A673 (cell line): ENCODE measurements at places on chromosomes 11 and 22.
A peak's percentile ranks its signal among the peaks of the same experiment; 100 is the strongest.

- no peaks in the 10 kb centered on the region for H3K36me3 ChIP-seq
- no peak overlapping the region for H3K27ac ChIP-seq
- no peak for DNase-seq
- no peaks in the 10 kb centered on the region for H3K27me3 ChIP-seq
- H3K4me3 ChIP-seq, result no peak overlapping the region
Measured at GRCh38 chr11:108012139-108012725, 3.5 kb downstream of the CUL5 start.

DNA sequence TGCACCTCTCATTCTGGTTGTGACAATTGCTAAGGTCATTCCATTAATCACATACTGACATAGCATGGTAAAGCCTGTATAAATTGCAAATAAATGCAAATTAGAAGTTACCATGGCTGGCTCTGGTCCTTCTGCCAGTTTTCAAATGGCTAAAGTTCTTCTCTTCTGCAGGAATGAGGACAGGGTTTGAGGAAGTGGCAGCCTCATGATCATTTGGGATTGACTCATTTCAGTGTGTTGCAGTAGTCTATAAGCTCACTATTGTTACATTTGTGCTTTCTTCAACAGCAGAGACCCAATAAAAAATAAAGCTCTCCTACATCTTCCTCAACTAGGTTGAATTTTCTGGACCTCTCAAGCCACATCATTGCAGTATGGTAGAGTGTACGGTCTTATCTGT lies 60.3 kb downstream of the NECTIN1 start:
- H3K36me3 ChIP-seq, result no peaks in the 10 kb centered on the region
- H3K27me3 ChIP-seq, result no peaks in the 10 kb centered on the region
- H3K4me1 ChIP-seq, result peaks cover 3% of the 10 kb centered on the region
- no peak overlapping the region for H3K27ac ChIP-seq
- DNase-seq, result no peak

DNA sequence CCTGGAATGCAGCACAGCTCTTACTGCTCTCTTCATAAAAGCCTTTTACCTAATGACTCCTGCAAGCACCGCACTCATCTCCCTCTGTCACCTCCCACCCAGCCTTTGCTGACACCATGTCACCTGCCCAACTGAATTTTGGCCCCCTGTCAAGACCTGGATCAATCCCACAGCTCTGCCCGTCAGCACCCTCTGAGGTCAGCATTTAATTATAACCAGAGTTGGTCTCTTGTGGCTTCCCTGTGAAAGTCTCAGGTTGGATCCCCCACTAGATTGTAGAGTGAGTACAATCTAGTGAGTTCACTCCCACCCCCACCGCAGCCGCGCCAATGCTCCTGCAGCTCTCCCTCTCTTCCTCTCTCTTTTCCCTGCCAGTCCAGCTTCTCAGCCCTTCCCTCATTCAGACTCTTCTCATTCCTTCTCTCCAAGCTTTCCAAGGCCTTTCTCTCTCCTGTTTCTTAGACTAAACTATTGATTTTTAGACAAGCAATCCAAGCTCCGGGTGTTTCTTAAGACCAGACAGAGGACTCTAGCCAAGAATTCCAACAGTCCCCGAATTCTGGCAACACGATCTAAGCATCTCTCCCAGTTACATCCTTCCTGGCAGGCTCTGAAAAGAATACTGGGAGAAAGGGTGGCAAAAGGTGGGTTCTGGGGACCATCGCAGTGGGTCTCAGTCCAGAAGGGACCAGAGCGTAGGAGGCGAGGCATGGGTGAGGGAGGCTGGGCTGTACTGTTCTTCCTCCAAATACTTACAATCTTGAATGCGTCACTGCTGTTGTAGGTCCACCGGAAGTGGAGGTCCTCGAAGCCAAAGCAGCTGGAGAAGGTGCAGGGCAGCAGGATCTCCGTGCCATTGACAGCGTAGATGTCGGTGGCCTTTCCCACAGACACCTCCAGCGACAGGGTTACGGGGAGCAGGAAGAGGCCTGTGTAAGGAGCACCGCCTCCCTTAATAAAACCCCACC lies 8.0 kb downstream of the SCN4B start:
- no peaks in the 10 kb centered on the region for H3K36me3 ChIP-seq
- H3K4me3 ChIP-seq, result peak overlapping the region; percentile 66
- no peak for DNase-seq
- H3K27ac ChIP-seq, result no peak overlapping the region
- peaks cover 37% of the 10 kb centered on the region for H3K4me1 ChIP-seq

DNA sequence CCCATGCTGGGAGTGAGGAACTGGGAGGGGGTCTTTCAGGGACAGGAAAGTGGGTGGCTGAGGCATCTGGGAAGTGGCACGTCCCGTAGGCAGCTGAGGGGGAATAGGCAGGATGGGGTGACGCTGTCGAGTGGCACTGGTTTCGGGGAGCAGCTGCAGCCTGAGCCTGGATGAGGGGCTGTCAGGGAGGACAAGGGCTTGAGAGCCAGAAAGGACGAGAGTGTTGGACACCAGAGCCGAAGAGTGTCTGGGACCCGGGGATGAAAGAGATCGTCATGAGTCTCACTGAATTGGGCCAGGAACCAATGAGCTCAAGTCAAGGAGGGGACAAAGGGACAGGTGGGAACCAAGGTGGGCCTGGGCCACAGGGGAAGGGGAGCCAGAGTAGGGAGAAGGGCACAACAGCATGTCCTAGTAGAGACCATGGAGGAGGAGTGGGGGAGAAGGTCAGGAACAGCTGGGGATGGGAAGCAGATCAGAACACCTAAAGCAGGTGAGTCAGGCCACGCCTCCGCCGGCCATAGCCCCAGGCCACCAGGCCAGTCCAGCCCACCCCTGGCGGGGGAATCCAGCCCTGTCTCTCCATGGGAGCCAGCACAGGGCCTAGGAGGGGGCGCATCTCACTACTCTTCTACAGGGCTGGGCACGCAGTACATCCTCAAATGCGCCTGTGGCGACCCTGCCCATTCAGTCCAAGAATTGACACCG lies 4.2 kb downstream of the RAB3IL1 start:
- peaks cover 4% of the 10 kb centered on the region for H3K4me1 ChIP-seq
- H3K27ac ChIP-seq, result no peak overlapping the region
- no peaks in the 10 kb centered on the region for H3K27me3 ChIP-seq
- no peak overlapping the region for H3K4me3 ChIP-seq
- no peaks in the 10 kb centered on the region for H3K36me3 ChIP-seq
- no peak for DNase-seq

- peaks cover 5% of the 10 kb centered on the region for H3K27me3 ChIP-seq
- no peak overlapping the region for H3K27ac ChIP-seq
Measured at GRCh38 chr11:70727899-70728620, 329.7 kb downstream of the CTTN start.

- no peaks in the 10 kb centered on the region for H3K36me3 ChIP-seq
- H3K27me3 ChIP-seq, result no peaks in the 10 kb centered on the region
- no peak for DNase-seq
- no peak overlapping the region for H3K4me3 ChIP-seq
- H3K27ac ChIP-seq, result no peak overlapping the region
- H3K4me1 ChIP-seq, result no peaks in the 10 kb centered on the region
Measured at GRCh38 chr11:77418155-77418970, 55.5 kb downstream of the PAK1 start.

DNA sequence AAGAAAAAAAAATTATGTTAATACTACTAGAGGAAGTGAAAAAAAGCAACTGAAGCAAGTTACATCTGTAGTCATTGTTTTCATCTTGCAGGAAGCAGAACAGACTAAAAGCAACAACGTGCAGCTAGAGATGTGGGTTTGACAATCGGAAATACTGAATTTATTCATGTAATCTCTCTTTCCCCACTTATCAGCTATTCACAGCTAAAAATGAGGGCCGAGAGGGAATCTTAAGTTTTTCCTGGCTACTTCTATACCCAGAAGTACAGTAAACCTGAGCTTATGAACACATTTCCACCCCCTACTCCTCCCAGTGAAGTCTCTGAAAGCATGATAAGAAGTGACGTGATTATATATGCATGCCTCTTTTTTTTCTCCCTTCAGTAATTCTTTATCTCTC lies 116.5 kb downstream of the SPON1 start:
- H3K27me3 ChIP-seq, result peaks cover 18% of the 10 kb centered on the region
- no peaks in the 10 kb centered on the region for H3K4me1 ChIP-seq
- no peak overlapping the region for H3K4me3 ChIP-seq
- H3K36me3 ChIP-seq, result no peaks in the 10 kb centered on the region

GRCh38 chr11:1382831-1383607 lies 6.7 kb upstream of the BRSK2 start:
- no peaks in the 10 kb centered on the region for H3K27me3 ChIP-seq
- H3K4me3 ChIP-seq, result peak overlapping the region; percentile 45
- no peak overlapping the region for H3K27ac ChIP-seq
- no peaks in the 10 kb centered on the region for H3K36me3 ChIP-seq
- peak; percentile 60 for DNase-seq

DNA sequence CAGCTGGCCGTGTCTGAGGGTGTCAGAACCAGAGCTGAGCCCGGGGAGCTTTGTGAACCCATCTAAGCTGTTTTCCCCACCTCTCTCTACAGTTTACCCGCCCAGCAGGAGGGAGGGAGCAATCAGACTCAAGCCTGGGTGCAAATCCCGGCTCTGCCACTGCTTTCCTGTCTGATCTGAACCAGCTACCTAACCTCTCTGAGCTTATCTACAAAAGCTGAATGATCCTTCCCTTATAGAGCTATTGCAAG lies 252 bp downstream of the APOL2 start:
- peaks cover 18% of the 10 kb centered on the region for H3K4me1 ChIP-seq
- H3K36me3 ChIP-seq, result no peaks in the 10 kb centered on the region
- H3K27ac ChIP-seq, result peak overlapping the region; percentile 71
- peak overlapping the region; percentile 60 for H3K4me3 ChIP-seq
- DNase-seq, result no peak

DNA sequence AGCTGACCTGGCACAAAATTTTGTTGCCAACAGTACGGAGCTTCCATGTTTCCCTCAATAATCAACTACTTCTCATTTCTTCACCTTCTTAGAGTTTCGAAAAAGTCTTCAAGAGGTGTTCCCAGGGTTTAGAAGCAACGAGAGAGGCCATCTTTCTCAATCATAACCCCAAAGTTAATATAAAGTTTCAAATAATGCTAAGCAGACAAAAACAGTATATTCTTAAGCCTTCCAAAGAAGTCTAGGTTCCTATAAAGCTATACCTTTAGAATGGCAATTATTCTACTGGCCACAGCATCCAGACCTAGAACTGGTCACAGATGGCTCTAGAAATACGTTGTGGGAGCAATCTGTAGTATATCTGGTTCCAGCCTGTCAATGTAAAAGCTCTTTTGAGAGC lies 16.9 kb downstream of the DDX6 start:
- H3K36me3 ChIP-seq, result peaks cover 90% of the 10 kb centered on the region
- H3K4me1 ChIP-seq, result no peaks in the 10 kb centered on the region
- no peak overlapping the region for H3K4me3 ChIP-seq

DNA sequence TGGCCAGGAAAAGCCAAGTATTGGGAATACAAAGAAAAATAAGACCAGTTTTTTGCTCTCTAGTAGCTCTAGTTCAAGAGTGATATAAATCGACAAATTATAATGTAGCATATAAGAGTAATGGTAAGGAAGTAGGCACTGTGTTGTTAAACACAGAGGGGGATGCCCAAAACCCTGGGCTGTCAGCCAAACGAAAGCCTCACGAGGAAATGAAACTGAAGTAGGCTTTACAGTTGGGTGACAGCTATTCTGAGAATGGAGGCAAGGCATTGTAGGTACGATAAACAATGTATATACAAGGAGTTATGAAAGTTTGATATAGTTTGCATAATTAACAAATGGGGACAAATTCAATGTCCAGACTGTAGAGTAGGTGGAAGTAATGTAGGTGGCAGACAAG lies 176.4 kb downstream of the FAM181B start:
- H3K4me3 ChIP-seq, result no peak overlapping the region
- H3K36me3 ChIP-seq, result no peaks in the 10 kb centered on the region
- DNase-seq, result no peak
- H3K27me3 ChIP-seq, result no peaks in the 10 kb centered on the region

DNA sequence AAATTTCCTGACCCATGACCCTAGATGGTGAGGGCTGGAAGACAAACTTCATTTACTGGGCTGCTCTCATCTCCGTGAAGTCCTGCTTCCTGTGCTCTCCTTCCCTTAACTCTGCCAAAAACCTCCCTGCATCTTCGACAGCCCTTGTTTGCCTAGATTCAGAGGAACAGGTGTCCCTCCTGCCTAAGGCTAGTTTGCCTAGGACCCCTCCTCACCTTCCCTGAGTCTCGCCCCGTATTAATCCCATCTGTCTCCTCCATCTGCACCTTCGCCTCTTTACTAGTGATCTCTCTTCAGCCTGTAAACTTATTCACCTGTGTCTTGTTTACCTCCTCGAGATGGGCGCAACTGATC lies 33.1 kb downstream of the EIF3F start:
- no peaks in the 10 kb centered on the region for H3K4me1 ChIP-seq
- H3K27ac ChIP-seq, result no peak overlapping the region
- no peak for DNase-seq
- H3K27me3 ChIP-seq, result peaks cover 54% of the 10 kb centered on the region
- H3K36me3 ChIP-seq, result no peaks in the 10 kb centered on the region

- peak overlapping the region; percentile 97 for H3K27ac ChIP-seq
- peak overlapping the region; percentile 97 for H3K4me3 ChIP-seq
- H3K36me3 ChIP-seq, result peaks cover 21% of the 10 kb centered on the region
- no peaks in the 10 kb centered on the region for H3K27me3 ChIP-seq
Measured at GRCh38 chr11:3796801-3797328, 489 bp downstream of the NUP98 start.

DNA sequence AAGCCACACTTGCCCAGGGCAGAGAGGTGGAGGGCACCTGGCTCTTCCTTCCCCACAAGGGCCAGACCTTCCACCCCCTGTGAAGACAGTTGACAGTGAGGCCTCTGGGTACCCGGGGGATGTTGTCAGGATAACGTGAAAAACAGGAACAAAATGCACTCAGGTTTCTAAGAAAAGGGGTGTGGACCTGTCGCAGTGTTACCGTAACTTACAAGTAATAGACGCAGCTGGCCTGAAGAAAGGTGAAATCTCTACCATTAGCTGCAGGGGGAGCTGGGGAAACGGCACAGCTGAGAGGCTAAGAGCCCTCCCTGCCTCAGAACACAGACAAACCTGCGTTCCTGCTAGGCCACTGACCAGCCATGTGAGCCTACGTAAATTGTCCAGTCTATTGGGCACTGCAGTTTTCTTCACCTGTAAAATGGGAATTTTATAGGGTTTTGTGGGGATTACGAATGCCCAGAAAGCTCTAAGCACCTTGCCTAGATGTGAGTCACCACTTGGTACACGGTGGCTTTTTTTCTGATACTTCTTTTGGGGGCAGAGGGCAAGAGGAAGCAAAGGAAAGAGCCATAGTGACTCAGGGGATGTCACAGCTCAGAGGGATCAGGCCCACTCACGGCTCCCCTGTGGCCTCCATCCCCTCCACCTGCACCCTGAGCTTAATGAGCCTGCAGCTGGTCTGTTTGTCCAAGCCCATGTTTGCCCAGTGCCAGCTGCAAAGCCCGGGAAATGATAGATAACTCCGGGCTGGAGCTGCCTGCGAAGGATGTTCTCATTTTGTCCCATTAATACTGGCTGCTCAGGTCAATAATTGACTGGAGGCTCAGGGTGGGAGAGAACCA lies 18.4 kb upstream of the CABP7 start:
- DNase-seq, result no peak
- no peak overlapping the region for H3K27ac ChIP-seq
- no peaks in the 10 kb centered on the region for H3K27me3 ChIP-seq

GRCh38 chr22:48053486-48053885 lies 1291.0 kb downstream of the TBC1D22A start:
- no peaks in the 10 kb centered on the region for H3K36me3 ChIP-seq
- H3K27me3 ChIP-seq, result peaks cover 7% of the 10 kb centered on the region
- no peaks in the 10 kb centered on the region for H3K4me1 ChIP-seq
